HFFc6 (cell line): ENCODE measurements at places on chromosomes 4 and X. TPM values are rescaled to one million over a fixed set of nuclear protein-coding genes. Genes with fewer than 3 reads are reported as not detected.

- no peak for DNase-seq
These were observed 228.2 kb downstream of the FRMPD4 start for GRCh38 chrX:12366440-12366839.

GRCh38 chr4:26858035-26858918, 2.4 kb upstream of the STIM2 start:
- DNase-seq = no peak

CDS1 gene
- total RNA-seq = 0.07 to 0.23 TPM (median 0.08 TPM) in 3 replicates

GRCh38 chrX:78643874-78644273, 15.3 kb downstream of the RTL3 start:
- DNase-seq = no peak

GRCh38 chr4:26458157-26458561, 32.1 kb downstream of the CCKAR start:
- no peak for DNase-seq

EMCN gene
- total RNA-seq = 0.52 and 0.66 TPM in 2 replicates

- peak; percentile 17 for DNase-seq
These were observed 49.3 kb downstream of the APELA start for GRCh38 chr4:164926301-164926700.

DNA sequence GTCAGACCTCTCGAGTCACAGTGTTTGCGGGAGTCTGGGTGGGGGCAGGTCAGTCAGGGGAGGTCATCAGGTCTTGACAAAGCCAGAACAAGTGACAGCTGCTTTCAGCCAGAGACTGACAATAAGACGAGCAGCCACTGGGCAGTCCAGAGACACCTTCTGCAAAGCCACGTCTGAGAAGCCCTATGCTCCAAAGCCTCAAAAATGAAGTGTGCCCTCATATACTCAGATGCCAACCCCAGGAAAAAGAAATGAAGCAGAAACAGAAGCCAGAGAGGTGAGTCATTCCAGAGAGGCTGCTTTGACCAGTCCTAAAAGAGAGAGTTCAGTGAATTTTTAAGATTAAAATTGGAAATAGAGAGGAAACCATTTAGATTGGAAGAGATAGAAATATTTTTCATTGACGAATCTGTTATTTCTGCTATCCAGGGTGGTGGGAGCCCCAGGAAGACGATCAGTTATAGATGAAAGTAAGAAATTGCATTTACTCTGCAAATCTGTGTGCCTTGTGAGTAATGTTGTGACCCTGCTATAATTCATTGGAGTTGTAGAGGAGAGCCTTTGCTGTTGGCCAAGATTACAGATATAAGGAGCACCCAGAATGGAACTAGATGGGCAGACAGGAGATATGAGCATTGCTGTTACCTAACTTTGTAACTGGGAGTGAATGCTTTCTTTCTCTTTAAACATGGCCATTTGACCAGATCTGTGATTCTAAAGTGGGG, 77.9 kb downstream of the LRRC66 start:
- DNase-seq = peak; percentile 30

PDE5A gene
- total RNA-seq = 11.7 to 21.1 TPM (median 17.7 TPM) in 3 replicates

DNA sequence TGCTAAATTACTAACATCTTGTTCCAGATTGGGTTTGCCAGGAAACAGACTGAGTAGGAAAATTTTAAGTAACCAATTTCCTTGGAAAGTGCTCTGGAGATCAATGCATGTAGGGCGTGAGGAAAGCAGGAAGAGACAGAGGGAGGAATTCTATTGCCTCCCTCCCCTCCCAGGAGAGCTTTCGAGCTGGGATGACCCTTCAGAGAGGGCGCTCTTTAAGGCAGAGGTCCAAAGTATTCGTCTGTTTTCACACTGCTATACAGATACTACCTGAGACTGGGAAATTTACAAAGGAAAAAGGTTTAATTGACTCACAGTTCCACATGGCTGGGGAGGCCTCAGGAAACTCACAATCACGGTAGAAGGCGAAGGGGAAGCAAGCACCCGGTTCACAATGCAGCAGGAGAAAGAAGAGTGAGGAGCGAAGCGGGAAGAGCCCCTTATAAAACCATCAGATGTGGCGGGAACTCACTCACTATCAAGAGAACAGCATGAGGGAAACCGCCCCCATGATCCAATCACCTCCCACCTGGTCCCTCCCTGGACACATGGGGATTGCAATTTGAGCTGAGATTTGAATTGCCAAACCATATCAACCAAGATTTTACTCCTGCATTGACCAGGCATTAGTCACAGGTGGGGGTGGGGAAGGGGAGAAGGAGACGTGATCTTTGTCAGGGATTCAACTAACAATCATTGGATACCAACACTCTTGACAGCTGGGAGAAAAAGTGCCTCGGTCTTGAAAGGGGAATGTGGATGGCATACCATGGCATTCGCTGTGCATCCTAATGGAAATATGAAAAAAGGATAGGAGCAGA, 63.8 kb downstream of the SLITRK2 start:
- no peak for DNase-seq

- DNase-seq = no peak
These were observed 43.7 kb downstream of the MAGEC1 start for GRCh38 chrX:141947350-141947749.

C4orf51 gene
- not detected in 3 replicates for total RNA-seq

DNA sequence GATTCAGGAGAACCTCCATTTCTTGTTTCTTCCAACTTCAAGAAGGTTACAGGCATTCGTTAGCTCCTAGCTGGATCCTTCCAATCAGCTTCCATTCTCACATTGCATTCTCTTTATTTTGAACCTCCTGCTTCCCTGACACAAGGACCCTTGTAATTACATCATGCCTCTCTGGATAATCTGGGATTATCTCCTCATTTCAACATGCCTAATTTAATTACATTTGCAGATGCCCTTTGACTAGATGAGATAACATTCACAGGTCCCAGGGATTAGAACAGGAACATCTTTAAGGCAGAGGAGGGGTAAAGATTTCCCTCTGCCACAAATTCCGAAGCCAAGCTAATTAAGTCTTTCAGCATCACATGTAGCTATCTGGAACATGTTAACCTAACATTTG, 753.8 kb upstream of the PCDH7 start:
- no peak for DNase-seq

- DNase-seq = no peak
These were observed 47.5 kb upstream of the TRIM2 start for GRCh38 chr4:153156721-153157120.

GRCh38 chr4:141763374-141763773, 127.0 kb downstream of the IL15 start:
- DNase-seq = no peak

DNA sequence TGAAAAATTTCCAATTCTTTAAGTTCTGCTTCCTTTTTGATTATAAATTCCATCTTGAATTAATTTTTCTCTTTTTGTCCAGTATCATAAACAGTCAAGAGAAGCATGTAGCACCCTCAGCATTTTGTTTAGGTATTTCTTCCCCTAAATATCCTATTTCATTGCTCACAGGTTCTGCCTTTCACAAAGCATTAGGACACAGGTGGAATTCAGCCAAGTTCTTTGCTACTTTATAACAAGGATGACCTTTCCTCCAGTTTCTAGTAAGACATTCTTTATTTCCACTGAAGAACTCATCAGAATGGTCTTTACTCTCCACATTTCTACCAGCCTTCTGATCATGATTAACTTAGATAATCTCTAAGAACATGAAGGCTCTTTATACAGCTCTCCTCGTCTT, 7.4 kb downstream of the SLC9B1 start:
- DNase-seq = peak; percentile 65

DNA sequence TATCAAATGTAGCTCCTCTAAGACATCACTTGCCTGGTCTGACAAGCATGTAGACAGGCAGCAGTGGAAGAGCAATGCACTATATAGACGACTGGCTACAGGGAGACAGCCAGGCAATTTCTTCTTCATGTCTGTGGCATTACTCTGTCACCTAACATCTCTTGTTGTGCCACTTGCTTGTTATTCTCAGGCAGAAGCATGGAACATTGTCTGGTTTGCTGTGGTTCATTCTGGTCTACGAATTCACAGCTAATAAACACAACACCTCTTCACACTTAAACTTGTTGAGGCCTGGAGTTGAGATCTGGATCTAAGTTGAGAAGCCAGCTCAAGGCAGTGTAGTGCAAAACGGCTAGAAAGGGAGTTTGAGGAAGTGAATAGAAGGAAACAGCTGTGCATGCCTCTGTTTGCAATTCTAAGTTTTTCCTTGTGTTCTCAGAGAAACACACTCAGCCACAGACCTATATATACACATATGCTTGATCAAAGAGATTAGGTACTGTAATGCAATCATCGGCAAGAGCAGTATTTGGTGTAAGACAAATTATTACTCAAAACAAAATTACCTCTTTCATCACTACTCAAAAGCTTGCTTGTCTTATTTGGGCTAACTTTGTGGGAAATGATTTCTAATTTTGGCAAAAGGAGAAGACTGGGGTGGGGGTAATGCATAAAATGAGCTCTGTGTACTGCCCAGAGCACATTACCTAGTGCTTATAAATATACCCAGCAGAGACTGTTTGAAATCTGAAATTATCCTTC, 243.8 kb downstream of the PPP3CA start:
- DNase-seq = no peak

GRCh38 chr4:43754566-43754965, 694.0 kb downstream of the KCTD8 start:
- DNase-seq = no peak

CNGA2 gene
- not detected in 3 replicates for total RNA-seq

- no peak for DNase-seq
These were observed 8.1 kb upstream of the HCCS start for GRCh38 chrX:11103006-11103405.

TMEM31 gene
- total RNA-seq = not detected in 3 replicates

XK gene
- not detected in 3 replicates for total RNA-seq

DNA sequence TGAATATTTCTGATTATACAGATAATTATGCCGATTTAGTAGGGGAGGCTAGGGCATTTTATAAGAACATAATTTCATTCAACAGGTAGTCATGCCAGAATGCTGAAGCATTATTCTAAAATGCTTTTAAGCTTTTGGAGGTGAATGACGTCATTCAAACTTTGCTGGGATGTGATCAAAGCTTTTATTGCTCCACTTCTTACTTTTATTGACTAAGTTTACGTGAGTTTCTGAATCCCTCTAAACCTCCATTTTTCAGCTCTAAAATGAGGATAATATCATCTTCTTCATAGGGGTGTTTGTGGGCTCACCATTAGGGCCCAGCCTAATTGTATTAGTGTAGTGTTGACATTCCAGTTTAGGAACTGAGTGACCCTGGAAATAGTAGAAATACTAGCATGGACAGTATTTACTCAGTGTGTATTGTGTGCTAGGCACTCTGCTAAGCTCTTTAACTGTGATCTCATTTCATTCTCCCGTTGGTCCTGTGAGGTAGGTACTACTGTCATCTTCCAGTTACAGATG, 3.0 kb downstream of the WWC2 start:
- no peak for DNase-seq

DNA sequence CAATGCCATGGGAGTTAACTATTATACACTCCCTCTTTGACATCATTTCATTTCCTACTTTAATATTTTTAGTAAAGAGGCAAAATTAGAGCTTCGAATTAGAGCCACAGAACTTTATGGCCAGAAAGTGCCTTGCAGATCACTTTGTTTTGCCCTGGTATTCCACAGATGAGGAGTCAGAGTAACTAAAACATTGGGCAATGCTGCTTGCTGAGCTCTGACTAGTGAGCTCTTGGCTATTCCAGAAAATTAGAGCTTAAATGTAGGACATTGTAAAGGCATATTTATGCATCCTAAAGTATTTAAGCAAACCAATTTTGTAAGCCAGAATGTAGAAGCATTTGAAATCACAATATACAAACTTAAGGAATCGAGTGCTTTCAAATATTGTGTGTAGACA, 6.3 kb upstream of the ZNF827 start:
- no peak for DNase-seq

EIF2S3 gene
- total RNA-seq = 138 and 141 TPM in 2 replicates

PCSK1N gene
- not detected in 3 replicates for total RNA-seq

EXOC1L gene
- total RNA-seq = not detected in 3 replicates

- DNase-seq = no peak
These were observed 21.1 kb upstream of the PLS3 start for GRCh38 chrX:115539841-115540240.

- peak; percentile 67 for DNase-seq
These were observed 20.2 kb downstream of the TMEM31 start for GRCh38 chrX:103730796-103731493.

GRCh38 chr4:81472281-81473182, 825 bp upstream of the RASGEF1B start:
- peak; percentile 8 for DNase-seq

GRCh38 chrX:134373736-134374135, 86.2 kb upstream of the HPRT1 start:
- DNase-seq = no peak

- peak; percentile 38 for DNase-seq
These were observed 5.0 kb upstream of the RP2 start for GRCh38 chrX:46831765-46832327.

CYBB gene
- total RNA-seq = not detected in 3 replicates

C4orf17 gene
- not detected in 3 replicates for total RNA-seq

GRCh38 chr4:171130256-171130801, 682.9 kb upstream of the GALNTL6 start:
- no peak for DNase-seq

SAGE1 gene
- not detected in 2 replicates for total RNA-seq

DNA sequence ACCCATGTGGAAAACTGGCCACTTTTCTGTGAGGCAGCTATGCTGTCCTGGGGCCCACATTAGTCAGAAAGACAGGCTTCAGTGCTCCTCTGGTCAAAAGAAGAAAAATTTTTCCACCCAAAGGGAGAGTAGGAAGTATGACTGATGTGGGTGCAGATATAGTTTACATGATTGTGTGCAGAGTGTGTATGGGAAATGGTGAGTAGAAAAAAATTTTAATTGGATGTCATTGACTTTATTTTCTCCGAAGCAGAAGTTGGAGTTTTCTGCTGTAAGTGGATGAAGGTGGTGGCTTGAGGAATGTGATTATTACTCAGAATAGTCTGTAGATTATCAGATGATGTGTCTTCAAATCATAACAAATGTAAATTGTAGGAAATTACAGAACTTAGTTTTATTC, 241.5 kb upstream of the IGFBP7 start:
- DNase-seq = peak; percentile 16
